ENCODE measurements at places on chromosomes 13 and 19. TPM values are rescaled to one million over a fixed set of nuclear protein-coding genes. Genes with fewer than 3 reads are reported as not detected.

Gene MYO1F
- 13.9 TPM for polyA plus RNA-seq

DNA sequence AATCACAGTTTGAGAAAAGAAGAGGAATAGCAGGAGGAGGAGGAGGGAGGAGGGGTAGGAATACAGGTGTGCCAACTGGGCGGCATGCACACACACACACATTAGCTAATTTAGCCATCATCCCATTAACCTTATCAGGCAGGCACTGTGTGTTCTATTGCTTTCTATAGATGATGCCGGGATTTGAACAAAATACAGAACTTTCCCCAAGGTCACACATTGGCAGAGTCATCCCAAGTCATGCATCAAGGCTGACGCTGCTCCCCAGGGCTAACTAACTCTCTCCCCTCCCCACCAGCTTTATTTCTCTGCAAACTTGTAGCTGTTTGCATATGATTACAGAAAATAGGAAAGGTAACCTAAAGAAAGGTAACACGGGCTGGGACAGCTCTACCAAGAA lies 83.0 kb downstream of the NUFIP1 start:
- no peaks in the 10 kb centered on the region for H3K36me3 ChIP-seq
- no peak for DNase-seq
- no peak overlapping the region for H3K27ac ChIP-seq

DNA sequence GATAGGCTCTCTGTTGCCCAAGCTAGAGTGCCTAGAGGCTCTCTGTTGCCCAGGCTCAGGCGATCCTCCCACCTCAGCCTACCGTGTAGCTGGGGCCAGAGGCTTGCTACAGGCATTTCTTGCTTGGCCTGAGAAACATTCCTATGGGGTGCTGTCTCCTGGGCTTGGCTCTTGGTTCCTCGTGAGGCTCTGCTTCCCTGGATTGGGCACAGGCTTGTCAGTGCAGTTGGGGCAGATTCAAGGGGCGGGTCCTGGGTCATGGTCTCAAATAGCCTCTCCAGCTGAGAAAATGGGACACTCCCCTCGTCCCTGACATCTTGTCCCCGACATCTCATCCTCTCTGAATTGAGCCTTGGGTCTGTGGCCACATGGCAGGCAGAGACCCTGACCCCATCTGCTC lies 4.9 kb downstream of the TSSK6 start:
- no peak for DNase-seq
- H3K4me1 ChIP-seq = peaks cover 13% of the 10 kb centered on the region
- H3K36me3 ChIP-seq = peaks cover 21% of the 10 kb centered on the region
- H3K27ac ChIP-seq = no peak overlapping the region
- peaks cover 6% of the 10 kb centered on the region for H3K27me3 ChIP-seq
- H3K4me3 ChIP-seq = no peak overlapping the region

GRCh38 chr13:97768134-97768533 lies 185.3 kb upstream of the IPO5 start:
- H3K27me3 ChIP-seq = no peaks in the 10 kb centered on the region
- no peak for DNase-seq
- no peak overlapping the region for H3K27ac ChIP-seq
- no peak overlapping the region for H3K4me3 ChIP-seq
- peaks cover 5% of the 10 kb centered on the region for H3K4me1 ChIP-seq
- H3K36me3 ChIP-seq = no peaks in the 10 kb centered on the region

DNA sequence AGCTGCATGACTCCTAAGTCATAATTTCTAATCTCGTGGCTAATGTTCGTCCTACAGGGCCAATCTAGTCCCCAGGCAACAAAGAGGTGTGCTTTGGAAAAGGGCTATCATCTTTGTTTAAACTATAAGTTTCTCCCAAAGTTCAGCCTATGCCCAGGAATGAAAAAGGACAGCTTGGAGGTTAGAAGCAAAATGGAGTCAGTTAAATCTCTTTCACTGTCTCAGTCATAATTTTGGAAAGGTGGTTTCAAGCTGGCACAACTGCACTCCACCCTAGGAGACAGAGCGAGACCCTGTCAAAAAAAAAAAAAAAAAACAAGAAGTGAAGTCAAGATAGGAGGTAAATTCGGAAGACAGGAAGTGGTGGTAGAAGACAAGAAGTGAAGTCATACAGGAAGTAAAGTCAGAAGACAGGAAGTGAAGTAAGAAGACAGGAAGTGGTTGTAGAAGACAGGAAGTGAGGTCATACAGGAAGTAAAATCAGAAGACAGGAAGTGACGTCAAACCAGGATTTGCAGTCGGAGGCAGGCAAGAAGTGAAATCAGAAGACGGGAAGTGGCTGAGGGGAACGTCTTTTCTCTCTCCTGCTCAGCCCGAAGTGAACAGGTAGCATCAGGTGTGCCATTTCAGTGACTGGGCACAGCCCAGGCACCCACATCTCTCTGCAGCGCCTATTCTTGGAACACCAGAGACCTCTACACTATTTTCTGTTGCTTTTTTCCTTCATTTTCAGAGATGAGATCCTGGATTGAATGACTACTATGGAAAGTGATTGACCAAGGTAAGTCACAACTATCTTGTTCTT lies 32.2 kb downstream of the GP6 start:
- H3K36me3 ChIP-seq = no peaks in the 10 kb centered on the region
- no peak overlapping the region for H3K27ac ChIP-seq
- H3K4me1 ChIP-seq = no peaks in the 10 kb centered on the region

DNA sequence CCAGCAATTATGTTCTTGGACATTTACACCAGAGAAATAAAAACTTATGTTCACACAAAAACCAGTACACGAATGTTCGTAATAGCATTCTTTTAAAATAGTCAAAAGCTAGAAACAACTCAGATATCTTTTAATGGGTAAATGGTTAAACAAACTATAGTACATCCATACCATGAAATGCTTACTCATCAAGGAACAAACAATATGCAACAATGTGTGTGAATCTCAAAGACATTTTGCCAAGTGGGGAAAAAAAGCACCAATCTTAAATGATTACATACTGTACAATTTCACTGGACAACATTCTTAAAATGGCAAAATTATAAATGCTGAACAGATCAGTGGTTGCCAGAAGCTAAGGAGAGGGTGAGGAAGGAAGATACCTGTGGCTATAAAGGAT lies 36.6 kb downstream of the MYCBP2 start:
- no peaks in the 10 kb centered on the region for H3K27me3 ChIP-seq
- no peak overlapping the region for H3K27ac ChIP-seq
- H3K4me1 ChIP-seq = no peaks in the 10 kb centered on the region
- no peak overlapping the region for H3K4me3 ChIP-seq
- no peak for DNase-seq

Gene PBX4
- 2.3 TPM for polyA plus RNA-seq

DNA sequence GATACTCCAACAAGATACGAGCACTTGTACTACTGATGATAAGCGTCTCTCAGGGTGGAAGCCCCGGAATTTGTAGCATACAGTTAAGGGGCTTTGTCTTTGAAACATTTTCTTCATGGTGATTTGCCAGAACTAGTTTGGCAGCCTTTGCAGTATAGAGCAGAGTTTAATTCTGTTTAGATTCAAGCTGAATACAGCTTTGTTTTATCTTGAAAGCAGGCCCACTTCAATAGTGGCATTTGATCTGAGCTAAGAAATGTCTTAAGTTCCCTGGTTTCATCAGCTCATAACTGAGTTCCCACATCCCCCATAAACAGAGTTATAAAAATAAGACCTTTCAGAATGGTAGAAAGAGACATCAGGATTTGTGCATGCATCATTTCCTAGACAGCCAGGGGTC lies 125.9 kb downstream of the MIPEP start:
- no peaks in the 10 kb centered on the region for H3K4me1 ChIP-seq
- H3K27me3 ChIP-seq = no peaks in the 10 kb centered on the region
- no peak for DNase-seq
- no peak overlapping the region for H3K4me3 ChIP-seq

- no peak overlapping the region for H3K27ac ChIP-seq
- H3K4me3 ChIP-seq = no peak overlapping the region
- H3K36me3 ChIP-seq = no peaks in the 10 kb centered on the region
- H3K27me3 ChIP-seq = peaks cover 3% of the 10 kb centered on the region
Measured at GRCh38 chr19:15154002-15154612, 46.7 kb downstream of the NOTCH3 start.

DNA sequence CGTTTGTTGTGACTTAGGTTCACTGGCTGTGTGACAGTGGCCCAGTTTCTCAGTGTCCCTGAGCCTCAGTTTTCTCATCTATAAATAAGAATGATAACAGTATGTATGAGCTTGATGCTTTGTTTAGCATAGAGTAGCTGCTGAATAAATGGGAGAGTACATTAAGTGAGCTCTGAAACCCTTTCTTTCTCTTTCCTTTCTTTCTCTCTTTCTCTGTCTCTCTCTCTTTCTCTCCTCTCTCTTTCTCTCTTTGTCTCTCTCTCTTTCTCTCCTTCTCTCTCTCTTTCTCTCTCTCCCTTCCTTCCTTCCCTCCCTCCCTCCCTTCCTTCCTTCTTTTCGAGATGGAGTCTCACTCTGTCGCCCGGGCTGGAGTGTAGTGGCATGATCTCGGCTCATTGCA lies 2.0 kb downstream of the KXD1 start:
- no peaks in the 10 kb centered on the region for H3K27me3 ChIP-seq
- no peak overlapping the region for H3K4me3 ChIP-seq
- H3K36me3 ChIP-seq = peaks cover 27% of the 10 kb centered on the region

Gene TTYH1
- polyA plus RNA-seq = 8.2 TPM

DNA sequence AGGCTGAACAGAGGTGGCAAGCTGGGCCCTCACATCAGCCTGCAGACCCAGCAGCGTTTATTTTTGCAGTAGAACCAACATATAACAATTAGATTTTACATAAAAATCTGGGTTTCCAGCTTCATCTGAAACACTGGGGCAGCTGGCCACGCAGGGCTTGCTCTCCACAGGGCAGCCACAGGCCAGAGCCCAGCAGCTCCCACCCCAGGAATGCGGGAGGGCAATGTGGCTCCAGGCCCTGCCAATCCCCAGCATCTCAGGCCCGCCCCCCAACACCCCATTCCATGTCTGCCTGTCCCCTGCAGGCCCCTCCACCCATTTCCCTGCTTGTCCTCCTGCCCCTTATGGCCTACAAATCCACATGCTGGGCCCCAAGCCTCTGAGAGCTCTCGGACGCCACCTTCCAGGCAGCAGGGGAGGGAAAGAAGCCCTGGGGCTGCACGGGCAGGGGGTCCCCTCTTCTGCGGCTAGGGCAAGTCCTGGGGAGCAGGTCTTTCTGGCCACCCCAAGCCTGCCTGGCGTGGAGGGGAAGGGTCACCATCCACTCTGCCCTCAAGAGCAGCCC lies 15.0 kb upstream of the VSTM2B start:
- no peaks in the 10 kb centered on the region for H3K27me3 ChIP-seq
- H3K27ac ChIP-seq = no peak overlapping the region
- no peak overlapping the region for H3K4me3 ChIP-seq
- DNase-seq = no peak

DNA sequence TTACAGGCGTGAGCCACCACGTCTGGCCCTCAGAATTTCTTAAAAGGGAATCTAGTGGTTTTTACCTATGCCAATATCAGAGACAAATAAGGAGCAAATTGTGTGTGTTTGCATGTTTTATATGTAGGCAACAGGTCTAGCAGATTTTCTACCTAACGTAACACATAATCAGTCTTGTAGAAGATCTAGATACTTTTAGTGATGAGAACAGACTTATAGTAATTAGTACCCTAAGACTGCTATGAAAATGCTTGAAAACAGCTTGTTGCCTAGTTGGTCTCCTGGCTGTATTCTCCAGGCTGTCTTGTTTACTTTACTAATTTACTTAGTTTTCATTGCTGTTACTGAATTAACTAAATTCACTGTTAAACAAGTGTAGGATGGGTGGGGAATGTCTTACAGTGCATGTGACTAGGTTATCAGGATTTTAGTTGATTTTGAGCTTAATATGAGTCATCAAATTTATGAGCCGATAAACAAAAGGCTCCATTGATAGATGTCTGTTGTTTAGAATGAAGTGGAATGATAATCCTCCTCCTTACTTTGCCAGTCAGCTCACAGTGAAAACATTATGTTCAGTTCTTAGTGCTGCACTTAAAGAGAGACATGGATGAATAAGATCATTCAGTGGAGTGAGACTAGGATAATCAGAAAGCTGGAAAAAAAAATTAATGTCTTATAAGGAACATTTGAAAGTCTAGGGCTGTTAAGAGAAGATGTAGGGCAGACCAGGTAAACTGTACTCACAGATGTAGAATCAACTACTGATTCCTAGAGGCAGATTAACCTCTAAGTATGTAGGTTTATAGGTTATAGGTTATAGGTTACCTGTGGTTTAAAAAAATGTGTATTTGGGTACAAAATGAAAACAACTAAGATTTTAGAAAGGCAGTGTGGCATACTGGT lies 22.4 kb downstream of the GTF2F2 start:
- peaks cover 16% of the 10 kb centered on the region for H3K36me3 ChIP-seq
- DNase-seq = no peak
- H3K4me3 ChIP-seq = no peak overlapping the region
- no peaks in the 10 kb centered on the region for H3K4me1 ChIP-seq
- no peaks in the 10 kb centered on the region for H3K27me3 ChIP-seq
- no peak overlapping the region for H3K27ac ChIP-seq

DNA sequence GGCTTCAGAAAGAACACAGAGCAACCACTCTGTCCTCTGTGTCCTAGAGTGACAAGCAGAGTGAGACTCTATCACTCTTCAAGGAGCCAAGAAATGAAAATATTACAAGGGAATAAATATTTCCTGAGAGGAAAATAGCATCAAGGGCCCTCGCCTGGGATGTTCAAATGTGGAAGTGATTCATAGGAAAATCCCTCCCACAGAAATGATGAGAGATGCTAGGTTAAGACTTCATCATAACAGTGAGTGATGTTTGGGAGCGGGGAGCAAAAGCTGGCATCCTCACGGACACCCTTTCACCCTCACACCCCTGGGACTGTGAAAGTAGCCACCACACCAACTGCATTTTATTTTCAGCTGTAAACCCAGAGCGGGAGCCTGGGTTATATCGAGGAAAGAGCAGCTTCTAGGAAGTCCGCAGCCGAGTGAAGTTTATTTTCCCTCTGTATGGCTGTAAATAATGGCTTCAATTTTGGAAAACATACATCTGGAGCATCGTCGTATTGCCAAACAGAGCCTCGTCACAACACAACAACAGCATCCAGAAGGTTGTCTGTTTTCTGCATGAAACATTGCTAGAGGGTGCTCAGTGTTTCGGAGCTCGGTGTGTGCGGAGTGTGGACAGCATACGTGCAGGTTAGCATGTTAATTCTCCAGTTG lies 54.8 kb downstream of the DLEU7 start:
- no peaks in the 10 kb centered on the region for H3K36me3 ChIP-seq
- DNase-seq = no peak
- no peak overlapping the region for H3K4me3 ChIP-seq
- no peaks in the 10 kb centered on the region for H3K27me3 ChIP-seq
- H3K27ac ChIP-seq = no peak overlapping the region

DNA sequence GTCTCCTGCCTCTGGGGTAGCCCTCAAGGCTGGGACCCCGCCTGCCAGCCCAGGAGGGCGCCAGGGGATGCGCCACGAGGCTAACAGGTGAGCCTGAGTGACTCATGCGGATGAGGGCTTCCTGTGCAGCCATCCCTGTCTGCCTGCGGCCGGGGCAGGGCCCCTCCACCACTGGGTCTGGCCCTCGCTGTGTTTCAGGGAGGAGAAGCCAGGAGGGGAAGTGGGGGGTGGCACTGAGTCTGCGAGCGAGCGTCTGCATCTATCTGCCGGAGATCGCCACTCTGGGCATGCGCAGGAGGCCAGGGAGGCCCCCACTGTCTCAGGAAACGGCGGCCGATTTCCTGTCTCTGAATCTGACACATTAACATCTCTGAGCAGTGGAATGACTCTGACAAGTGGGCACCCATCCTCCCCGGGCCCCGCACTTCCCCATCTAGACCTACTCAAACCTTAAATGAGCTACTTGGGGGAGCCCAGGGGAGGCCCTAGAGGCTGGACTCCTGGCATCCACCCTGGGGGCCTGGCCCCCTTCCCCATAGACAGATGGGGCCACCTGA lies 19.7 kb downstream of the RFX1 start:
- no peaks in the 10 kb centered on the region for H3K27me3 ChIP-seq
- H3K4me1 ChIP-seq = peaks cover 35% of the 10 kb centered on the region
- peak; percentile 73 for DNase-seq
- H3K4me3 ChIP-seq = peak overlapping the region; percentile 30
- peak overlapping the region; percentile 73 for H3K27ac ChIP-seq
